ENCODE measurements at places on chromosomes 1 and 21.

GRCh38 chr1:194309269-194309668 is 1122.9 kb upstream of the B3GALT2 start:
- no peak for DNase-seq

- no peak for DNase-seq
Observed at GRCh38 chr1:245807954-245808719, 653.4 kb downstream of the KIF26B start.

GRCh38 chr1:54124472-54124871 is 28.3 kb downstream of the CDCP2 start:
- DNase-seq, result no peak

GRCh38 chr1:58621391-58621790 is 44.3 kb upstream of the TACSTD2 start:
- no peak for DNase-seq

DNA sequence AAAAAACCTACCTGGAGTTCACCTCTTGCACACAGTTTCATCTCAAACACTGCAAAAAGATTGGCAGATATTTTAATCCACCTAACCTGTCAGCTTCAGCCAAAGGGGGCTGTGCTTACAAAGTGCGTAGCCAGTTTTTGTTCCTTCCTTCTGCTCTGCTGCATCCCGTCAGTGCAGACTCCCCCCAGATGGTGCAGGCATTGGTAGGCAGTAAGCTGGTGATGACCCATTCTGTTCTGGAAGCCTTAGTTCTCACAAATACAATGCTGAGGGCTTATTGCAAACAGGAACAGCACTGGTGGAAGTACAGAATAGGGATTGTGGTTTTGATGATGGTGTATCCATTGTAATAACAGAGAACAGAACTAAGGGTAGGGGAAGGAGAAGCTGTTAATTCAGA is 239.5 kb downstream of the RYR2 start:
- DNase-seq, result no peak

DNA sequence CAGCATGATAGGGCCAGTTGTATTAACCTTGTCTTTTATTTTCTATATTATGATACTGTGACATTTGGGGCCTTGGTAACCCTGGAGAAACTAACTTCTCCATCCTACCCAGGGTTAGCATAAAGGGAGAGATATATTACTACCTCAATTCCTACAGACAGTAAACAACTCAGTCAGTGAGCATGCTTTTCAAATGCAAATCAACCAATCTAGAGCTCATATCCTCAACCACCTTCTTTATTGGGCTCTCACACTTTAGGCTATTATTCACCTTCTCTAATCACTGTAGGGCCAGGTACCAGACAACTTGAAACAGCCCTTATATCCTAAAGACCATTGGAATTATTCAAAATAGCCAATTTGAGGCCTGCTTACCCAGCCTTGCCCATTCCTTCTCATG is 477.6 kb downstream of the PTPRC start:
- DNase-seq, result no peak

DNA sequence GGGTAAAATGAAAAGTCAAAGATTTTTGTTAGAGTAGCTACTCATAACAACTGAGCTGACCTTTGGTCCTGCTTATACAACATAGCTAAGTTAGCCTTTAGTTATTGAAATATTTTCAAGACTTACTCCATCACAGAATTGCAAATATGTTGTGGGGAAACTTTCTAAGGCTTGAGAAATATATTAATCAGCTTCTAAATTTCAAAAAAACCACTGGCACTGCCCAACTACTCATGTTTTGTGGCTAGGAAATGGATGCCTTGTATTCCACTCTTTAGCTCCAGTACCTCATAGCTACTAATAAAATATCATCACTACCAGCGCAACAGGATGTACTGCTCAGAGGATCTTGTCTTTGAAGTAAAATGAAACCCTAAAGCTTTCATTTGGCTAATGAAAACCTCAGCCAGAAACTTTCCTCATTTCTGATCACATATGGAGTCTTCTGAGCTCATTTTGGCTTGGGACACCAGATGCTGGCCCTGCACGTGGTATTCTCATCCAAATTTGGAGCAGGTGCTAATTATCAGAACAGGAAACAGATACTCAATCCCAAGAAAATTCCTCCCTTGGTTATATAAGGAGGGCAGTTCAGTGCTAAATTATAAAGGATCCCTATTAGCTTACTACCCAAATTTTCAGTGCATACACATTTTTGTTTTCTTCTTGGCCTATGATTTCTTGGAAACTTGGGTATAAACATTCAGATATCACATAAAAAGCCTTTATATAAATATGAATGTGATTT is 690.7 kb downstream of the ADGRL2 start:
- DNase-seq, result no peak

DNA sequence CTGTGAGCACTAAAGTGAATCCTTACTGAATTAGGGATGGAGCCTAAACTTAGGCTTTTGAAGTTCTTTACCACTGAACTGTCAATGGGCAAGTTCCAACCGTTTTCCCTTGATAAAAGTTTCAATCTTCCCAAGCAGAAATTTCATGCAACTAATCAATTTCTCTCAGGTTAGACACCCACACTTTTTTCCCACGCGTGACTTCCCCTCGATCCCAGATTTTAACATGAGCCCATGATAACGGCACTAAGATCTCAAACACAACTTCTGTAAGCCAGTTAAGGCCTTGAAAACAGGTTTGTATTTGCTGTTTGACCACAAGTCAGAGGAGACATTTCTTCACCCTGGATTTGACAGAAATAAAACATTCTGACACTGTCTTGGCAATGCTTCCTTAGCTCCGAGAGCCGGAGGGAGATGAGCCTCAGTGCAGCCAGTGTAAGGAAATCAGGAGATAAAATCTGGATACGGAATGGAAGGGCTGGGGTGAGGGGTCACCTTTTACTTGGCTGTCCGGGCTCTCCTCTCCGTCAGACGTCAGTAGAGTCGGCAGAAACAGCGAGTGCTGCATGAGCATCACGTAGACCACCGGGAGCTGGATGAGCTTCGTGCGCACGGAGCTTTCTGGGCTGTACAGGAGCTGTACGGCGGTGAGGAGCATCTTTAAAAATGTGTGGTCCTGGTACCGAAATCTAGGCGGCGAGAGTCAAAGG is 39.7 kb downstream of the MRAP start:
- DNase-seq, result no peak

DNA sequence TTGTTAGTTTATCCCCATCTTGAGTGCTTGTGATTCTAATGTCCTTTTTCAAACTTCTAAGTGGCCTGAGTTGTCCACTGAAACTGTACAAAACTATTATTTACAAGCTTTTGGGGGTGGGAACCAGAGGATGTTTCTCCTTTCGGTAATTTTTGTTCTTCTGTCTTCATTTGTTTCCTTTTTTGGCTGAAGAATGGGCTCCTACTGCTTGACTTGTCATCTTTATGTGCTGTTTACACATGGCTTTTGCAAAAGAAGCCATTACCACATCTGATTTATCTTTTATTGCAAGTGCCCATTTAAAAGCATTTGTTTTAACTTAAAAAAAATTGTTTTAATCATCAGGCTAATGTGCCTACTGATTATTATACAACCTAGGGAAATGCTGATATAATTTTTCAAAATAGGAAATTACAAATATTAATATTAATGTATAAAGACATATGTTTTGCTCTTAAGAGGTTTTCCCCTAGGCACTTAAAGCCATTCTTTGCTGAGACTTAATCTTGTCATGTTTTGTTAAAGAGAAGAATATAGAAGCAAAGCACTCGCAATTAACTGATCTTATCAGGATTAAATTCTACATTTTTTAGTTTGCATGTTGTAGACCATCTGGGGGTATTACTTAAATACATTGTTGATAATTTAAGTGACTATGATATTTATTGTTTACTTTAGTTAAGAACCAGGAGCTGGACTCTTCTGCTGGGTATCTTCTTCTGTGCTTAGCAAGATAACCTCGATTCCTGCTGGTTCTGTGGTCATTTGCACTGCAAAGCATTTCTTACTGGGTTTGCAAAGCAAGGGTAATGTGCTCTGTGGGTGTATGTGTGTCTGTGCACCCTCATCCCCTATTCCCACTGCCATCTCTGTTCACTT is 40.1 kb downstream of the TMEM200B start:
- no peak for DNase-seq

GRCh38 chr1:49060766-49061165 is 284.1 kb upstream of the BEND5 start:
- no peak for DNase-seq

GRCh38 chr1:22680726-22681125 is 27.7 kb downstream of the C1QB start:
- no peak for DNase-seq

- DNase-seq, result no peak
Observed at GRCh38 chr1:182051938-182052337, 9.6 kb downstream of the ZNF648 start.

- peak; percentile 62 for DNase-seq
Observed at GRCh38 chr1:10979483-10979920, 33.0 kb upstream of the TARDBP start.
